ENCODE measurements at places on chromosomes 5 and 9.

- DNase-seq, result no peak
Measured at GRCh38 chr9:89464300-89464901, 33.5 kb downstream of the SEMA4D start.

- DNase-seq, result no peak
Measured at GRCh38 chr9:113579283-113580040, 115.9 kb downstream of the RGS3 start.

GRCh38 chr5:157600252-157600651 is 24.7 kb upstream of the ADAM19 start:
- no peak for DNase-seq

GRCh38 chr5:15980835-15981234 is 198.8 kb downstream of the MARCHF11 start:
- DNase-seq, result no peak

GRCh38 chr9:120894321-120895148 is 17.5 kb upstream of the PHF19 start:
- DNase-seq, result no peak

GRCh38 chr5:139646912-139647505 is 1.1 kb upstream of the CXXC5 start:
- DNase-seq, result no peak

GRCh38 chr9:136848393-136849037 is 694 bp upstream of the PHPT1 start:
- DNase-seq, result no peak

GRCh38 chr5:58149345-58149744 is 310.5 kb downstream of the PLK2 start:
- no peak for DNase-seq

Data from cerebellar cortex (tissue), 1 donor.